ENCODE measurements at places on chromosomes 1 and 21. TPM values are rescaled to one million over a fixed set of nuclear protein-coding genes. Genes with fewer than 3 reads are reported as not detected.

DNA sequence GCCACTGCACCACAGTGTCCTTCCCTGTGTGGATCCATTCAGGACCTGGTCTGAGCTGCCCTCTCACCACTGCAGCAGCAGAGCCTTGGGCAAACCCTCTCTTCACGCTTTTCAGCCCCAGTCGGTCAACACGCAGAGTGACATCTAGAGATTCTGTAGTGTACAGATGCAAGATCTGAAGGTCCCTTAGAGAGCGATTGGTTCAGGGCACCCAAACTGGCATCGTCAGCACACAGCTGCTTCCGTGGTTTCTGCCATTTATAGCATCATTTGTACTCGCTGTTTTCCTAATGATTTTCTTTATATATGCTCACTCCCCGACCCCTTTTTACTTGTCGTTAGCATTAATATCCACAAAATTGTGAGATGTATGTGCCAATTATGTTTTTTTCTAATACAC lies 1.5 kb upstream of the ASCL5 start:
- no peak for DNase-seq

Gene LCE1F
- total RNA-seq: not detected

DNA sequence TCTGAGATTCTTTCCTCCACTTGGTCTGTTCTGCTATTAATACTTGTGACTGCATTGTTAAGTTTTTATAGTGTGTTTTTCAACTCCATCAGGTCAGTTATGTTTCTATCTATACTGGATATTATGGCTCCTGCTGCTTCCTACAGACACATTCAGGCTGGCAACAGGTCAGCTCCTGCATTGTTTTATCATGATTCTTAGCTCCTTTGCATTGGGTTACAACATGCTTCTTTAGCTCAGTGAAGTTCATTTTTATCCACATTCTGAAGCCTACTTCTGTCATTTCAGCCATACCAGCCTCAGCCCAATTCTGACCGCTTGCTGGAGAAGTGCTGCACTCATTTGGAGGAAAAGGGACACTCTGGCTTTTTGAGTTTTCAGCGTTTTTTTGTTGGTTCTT lies 37.3 kb upstream of the F3 start:
- DNase-seq: peak; percentile 72

Gene MX2
- total RNA-seq: 0.54 TPM

DNA sequence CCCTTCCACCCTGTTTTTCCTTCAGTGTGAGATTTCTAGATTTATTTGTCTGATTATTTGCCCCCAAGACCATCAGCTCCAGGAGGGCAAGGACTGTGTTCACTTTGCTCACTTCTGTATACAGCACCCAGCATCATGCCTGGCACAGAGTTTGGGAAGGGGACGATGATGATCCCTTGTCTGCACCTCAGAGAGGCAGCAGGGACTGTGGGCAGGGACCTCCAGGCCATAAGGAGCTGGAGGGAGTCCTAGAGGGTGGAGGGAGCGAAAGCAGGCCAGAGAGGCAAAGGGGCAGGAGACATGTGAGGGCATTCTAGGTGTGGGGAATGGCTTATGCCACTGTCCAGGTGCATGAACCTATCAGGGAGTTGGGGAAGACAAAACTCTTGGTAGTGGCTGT lies 32.8 kb downstream of the H3-3A start:
- DNase-seq: no peak

GRCh38 chr1:27001570-27002360 lies 8.3 kb downstream of the TRNP1 start:
- DNase-seq: no peak

Gene MEGF6
- total RNA-seq: 0.56 TPM

- no peak for DNase-seq
Measured at GRCh38 chr1:103477101-103477500, 48.4 kb upstream of the RNPC3 start.

- DNase-seq: no peak
Measured at GRCh38 chr1:234507626-234508387, 28.8 kb upstream of the TARBP1 start.

DNA sequence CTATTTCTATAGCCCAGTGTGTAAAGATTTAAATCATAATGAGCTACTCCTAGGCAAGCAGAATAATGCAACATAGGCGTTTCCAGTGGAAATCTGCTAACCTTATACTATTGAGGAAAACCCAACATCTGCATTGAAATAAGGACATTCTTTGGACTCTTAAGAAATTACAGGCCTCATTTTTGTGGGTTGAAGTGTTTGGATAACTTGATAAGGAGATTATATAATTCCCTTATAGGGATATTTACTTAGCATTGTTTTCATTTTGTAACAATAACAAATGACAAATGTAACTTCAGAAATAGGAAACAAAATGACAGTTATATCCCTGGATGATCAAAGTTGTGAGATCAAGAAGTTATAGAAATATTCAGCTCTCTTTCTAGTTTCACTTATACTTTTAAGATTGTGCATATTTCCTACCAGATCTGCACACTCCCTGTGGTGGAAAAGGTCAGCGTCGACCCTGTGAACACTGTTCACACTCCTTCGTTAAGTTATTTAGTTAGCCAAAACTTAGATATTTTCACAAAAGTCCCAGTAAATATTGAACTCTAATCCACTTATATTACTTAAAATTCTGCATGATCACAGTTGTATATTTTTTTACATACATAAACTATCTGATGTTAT lies 284.4 kb upstream of the C1orf105 start:
- DNase-seq: peak; percentile 81

All from IMR-90 (cell line).